OCI-M1 (cell line): ENCODE measurements at places on chromosomes 2 and 18.

DNA sequence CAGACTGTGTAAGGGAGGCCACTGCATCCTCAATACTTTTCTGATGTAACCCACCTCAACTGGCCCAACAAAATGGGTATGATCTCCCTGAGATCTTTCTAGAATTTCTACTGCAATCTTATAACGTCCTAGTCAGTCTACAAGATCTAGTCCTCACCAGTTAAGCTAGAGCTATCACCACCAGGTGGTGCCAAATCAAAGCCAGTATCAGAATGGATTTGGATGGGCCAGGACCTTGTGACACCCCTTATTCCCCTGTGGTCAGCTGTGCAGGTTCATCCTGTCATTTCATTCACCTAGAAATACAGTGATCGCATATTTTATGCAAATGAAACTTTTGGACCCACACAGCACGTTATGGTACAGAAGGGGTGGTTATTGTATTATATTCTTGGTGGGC, 90.3 kb downstream of the OLA1 start:
- DNase-seq: peak; percentile 79

GRCh38 chr18:58135183-58135641, 91.2 kb downstream of the NEDD4L start:
- DNase-seq: peak; percentile 53

- no peak for DNase-seq
Measured at GRCh38 chr2:96913398-96914202, 43.7 kb upstream of the SEMA4C start.

DNA sequence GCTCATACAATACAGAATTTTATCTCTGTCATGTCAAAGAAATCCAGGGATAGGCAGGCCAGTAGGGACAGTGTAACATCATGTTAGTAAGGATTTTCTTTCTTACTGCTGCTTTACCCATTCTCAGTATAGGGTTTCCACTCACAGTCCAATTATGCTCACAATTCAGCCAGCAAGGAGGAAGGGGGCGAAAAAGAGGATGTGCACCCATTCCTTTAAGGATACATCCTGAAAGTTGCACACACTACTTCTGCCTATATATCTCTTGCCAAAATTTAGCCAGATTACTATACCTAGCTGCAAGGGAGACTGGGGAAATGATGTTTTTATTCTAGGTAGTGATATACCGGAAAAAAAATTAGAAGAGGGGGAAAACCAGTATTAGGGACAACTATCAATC, 66.1 kb downstream of the BAZ2B start:
- no peak for DNase-seq
